ENCODE measurements at places on chromosomes 2 and 18. TPM values are rescaled to one million over a fixed set of nuclear protein-coding genes. Genes with fewer than 3 reads are reported as not detected.

SRD5A2 gene
- total RNA-seq: not detected

DYNAP gene
- not detected for total RNA-seq

FBXO36 gene
- 1.1 TPM for total RNA-seq

RGPD8 gene
- total RNA-seq: 12.2 TPM

SERPINB3 gene
- not detected for total RNA-seq

EEF1B2 gene
- 561 TPM for total RNA-seq

MLPH gene
- total RNA-seq: not detected

MC4R gene
- total RNA-seq: not detected

DNA sequence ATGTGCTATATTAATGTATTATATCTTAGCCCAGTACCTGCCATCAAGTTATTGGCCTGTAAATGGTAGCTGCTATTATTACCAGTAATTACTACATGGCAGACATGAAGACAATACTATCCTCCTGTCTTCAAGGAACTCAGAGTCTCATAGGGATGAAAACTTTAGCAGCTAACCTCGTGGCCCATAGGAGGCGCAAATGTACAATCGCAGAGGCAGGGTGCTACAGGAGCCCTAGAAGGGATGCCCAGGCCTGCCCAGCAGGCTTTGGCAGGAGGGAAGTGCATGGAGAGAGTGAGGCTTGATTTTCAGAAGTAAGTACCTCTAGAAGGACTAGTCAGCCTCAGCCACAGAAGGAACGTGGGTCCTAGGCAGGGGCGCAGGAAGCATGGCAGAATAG is 44.7 kb upstream of the KIDINS220 start:
- DNase-seq: no peak

DNA sequence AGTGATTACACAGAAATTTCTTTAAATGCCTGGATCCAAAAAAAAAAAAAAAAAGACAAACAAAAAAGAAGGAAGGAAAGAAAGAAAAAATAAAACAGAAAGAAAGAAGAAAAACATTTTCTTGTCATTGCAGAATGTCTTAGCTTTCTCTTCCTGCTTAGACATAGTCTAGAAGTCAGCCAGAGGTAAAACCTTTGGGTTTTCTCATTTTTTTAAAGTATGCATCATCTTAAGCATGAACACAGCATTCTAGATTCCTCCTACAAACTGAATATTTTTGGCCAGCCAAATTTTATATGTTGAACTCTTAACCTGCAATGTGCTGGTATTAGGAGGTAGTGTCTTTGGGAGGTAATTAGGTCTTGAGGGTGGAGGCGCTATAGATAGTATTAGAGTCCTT is 243.9 kb downstream of the TRIB2 start:
- DNase-seq: no peak

DNA sequence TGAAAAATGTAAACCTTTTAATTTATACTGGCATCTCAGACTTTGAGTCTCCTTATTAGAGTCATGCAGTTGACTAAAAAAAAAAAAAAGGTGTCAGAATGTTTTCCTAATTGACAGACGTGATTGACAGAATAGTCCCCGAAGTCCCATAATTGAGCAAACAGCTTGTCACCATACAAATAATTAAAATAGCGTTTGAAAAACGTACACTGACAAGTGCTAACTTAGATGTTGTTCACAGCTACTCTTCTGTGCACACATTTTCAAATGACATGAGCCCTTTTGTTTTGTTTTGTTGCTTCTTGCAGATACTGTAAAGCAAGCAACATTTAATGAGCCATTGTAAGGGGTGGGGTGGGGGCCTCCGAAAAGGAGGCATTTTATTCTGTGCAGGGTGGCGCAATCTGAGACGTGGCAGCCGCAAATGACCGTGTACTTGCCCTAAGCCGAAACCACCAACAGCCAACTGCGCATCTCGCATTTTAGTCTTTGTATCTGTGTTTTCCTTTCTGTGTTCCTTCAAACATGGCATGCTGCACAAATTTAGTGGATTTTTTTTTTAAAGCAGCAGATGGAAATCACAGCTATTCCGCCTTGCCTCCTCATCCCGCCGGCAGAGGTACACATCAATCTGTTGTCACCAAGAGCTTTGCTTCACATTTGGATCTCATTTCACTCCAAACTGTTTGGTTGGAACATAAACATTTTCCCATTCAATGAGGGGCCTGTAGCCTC is 52.4 kb downstream of the LPIN1 start:
- no peak for DNase-seq

DNA sequence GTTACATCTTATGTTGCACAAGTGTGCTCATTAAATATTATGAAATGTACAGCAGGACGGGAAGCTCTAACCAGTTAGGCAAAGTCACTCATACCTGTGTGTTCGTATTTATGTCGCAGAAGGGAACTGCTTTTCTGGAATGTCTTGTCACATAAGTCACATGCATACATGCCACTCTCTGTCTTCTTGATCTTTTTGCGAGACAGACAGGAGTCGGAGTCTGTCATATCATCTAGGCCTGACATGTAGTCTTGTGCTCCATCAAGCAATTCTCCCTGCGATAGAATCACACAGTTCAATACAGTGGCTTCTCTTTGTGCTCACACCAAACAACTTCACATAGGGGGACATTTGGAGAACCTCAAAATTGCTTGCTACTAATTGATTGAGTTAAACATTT is 123.6 kb downstream of the ZEB2 start:
- no peak for DNase-seq

DNA sequence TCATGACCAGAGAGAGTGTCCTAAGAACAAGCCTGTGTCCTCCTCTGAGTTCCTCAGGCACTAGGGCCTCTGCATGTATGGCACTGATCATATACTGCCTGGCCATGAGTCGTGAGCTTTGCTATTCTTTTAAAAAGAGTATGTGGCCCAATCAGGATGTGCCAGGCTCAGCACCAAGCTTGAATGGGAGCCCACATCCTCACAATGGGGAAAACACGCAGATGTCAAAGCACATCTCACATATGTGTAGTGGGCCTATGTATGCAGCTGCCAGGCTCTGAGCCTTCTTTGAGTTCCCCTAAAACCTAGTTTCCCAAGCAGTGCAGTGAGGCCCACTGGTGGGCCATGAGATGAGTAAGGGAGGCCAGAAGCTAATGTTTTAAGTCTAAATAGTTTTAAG is 69.9 kb upstream of the SLC1A4 start:
- DNase-seq: no peak

GRCh38 chr2:160606341-160606740 is 112.7 kb upstream of the RBMS1 start:
- DNase-seq: no peak

GRCh38 chr2:79824086-79824786 is 311.4 kb downstream of the CTNNA2 start:
- DNase-seq: no peak

DNA sequence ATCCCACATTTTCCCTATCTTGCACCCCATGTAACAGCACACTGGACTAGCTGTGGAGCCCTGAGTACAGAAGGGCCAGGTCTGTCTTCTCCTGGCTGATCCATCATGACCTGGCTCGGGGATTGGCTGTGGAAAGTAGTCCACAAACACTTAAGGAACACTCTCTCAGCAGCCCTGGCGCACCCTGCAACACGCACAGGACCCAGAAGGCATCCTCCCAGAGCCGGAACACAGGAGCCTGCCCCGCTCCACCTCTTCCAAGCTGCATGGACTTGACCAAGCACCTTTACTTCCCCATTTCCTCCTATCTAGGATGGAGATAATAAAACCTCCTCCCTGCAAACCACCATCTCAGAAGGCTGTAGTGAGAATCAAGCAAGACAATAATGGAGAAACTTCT is 151.7 kb downstream of the CTIF start:
- no peak for DNase-seq

DNA sequence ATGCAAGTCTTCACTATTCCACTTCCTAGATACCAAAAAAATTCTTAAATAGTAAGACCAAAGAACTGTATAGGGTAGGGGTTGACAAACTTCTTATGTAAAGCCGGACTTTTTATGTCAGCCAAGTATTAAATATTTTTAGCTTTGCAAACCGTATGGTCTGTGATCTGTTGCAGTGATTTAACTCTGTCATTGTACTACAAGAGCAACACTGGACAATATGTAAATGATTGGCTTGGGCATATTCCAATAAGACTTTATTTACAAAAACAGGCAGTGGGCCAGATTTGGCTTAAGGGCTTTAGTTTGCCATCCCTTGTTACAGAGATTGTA is 48.0 kb downstream of the MGAT5 start:
- no peak for DNase-seq

GRCh38 chr2:114022360-114023085 is 132.6 kb downstream of the ACTR3 start:
- DNase-seq: no peak

DNA sequence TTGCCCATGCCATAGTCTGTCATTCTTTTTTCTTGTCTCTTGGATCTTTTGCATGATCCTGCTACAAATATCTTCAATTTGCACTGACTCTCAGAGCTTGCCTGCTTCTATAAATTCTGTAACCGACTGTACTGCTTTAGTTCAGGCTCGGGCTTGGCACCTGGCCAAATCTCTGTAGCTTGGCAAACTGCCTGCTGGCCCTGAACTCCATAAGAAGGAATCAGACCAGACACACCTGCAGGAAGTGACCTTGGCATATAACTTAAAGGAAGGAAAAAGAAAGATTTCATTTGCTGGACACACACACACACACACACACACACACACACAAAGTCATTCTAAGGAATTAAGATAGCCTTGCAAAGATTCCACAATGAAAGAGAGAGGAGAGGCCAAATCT is 291.2 kb upstream of the DDX18 start:
- DNase-seq: no peak

- DNase-seq: no peak
Measured at GRCh38 chr2:101893681-101894381, 97.9 kb upstream of the IL1R2 start.

- DNase-seq: no peak
Measured at GRCh38 chr2:29829841-29830240, 91.5 kb downstream of the ALK start.

DNA sequence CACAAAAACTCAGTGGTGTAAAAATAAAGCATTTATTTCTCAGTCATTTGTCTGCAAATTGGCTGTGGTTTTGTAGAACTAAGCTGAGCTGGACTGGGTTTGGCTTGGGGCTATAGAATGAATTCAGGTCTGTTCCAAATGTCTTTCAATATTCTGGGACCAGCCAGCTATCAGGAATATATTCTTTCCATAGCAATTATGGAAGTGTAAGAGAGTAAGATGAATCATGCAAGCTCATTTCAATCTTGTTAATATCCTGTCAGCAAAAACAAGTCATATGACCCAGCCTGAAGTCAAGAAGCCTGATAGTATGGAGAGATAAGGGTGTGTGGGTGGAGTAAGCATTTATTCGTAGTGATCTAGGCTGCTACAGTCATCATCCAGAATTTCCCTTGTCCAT is 481.0 kb upstream of the CDH2 start:
- DNase-seq: no peak

DNA sequence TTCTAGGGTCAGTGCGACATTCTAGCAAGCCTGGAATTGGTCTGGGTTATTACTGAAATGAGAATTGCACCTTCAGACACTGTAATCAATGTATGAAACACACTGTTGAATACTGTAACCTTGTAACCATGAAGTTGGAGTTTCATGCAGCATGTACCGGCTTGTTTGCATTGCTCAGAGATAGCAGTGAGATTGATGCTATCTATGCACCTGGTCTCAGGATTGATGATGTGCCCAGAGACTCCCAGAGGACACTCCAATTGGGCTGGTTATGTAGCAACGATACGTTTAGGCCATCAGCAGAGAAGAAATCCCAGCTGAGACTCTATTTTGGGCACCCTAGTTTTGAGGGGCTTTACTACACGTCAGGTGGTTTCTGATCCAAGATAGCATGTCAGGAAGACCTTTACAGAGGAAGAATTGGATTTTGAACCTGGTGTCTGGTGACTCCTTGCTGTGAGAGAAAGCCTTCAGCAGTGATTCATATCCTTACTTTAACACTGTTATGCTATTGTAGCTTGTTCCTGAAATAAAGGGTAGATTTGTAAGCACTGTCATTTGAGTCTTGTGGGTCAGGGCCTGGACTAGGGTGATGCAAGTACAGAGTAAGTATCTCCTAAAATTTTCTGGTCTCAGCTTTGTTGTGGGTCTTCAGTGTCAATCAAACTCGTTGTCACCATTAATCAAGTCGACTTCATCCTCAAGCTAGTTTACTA is 305.1 kb upstream of the GULP1 start:
- DNase-seq: no peak

DNA sequence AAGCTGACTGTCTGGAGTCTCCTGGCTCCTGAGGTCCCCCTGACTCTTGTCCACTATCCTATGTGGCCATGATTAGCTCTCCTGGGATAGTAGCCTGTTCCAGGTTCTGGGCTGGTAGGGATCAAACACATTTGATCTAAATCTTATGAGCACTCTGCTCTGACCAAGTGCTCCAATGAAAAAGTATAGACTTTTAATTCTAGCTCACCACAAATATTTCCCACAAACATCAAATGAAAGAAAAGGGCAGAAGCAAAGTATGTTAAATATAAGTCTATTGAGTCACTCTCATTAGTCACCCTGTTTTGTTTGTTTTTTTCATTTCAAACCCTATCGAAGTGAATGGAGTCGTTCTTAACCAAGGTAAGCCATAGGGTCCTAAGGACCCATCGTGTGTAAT is 39.7 kb upstream of the NEDD4L start:
- DNase-seq: no peak

- no peak for DNase-seq
Measured at GRCh38 chr2:240451108-240451611, 15.7 kb downstream of the GPC1 start.

GRCh38 chr2:48600917-48601316 is 16.7 kb upstream of the GTF2A1L start:
- DNase-seq: no peak

DNA sequence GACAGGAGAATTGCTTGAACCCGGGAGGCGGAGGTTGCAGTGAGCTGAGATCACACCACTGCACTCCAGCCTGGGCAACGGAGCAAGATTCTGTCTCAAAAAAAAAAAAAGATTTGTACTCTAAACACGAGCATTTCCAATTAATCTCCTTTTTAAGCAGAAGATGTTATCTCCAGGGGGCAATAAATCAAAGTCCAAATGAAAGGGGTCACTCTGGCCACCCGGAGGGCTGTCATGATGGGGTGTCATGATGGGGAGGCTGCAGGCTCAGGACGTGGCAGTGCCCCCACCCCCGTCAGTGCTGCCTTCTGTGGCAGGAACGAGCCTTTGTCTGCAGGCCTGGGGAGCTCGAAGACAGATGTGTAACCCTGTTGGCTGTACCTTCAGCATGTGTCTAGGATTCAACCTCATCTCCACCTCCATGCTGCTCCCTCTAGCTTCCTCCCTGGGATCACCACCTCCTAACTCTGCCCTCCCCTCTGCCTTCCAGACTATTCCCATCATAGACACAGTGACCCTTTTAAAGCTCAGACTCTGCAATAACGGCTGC is 76.9 kb upstream of the YWHAQ start:
- DNase-seq: no peak

DNA sequence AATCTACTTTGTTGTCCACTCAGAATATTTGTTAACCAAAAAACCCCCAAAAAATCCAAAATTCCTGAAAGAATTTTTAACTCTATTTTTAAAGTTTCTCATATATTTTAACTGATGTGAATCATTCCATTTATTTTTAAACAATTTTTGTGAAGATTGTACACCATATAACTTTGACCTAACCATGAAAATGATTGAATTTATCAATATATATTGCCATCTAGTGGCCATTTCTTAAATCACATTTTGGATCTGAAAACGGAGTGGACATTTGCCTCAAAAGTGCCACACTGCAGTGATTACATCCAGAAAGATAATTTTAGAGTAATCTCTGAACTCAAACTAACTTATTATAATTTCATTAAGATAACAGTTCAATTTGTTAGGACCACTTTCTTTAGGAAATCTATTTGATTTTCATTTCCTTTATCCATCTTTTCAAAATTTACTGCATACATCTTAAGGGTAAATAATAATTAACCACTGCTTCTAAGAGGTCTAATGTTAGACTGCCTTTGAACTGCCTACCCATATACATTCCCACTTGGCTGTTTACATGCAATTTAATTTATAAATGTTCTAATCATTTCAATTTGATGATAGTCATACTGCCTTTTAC is 71.1 kb downstream of the DSC3 start:
- no peak for DNase-seq

Measured in activated naive CD8-positive, alpha-beta T cell treated with anti-CD3 and anti-CD28 coated beads, Interleukin-2, amount 10 ng/mL, durations not matched to agents 7 days and 5 days (primary cell).